ENCODE measurements at places on chromosomes 6 and 20.

- DNase-seq, result no peak
These were observed 3.6 kb upstream of the HSP90AB1 start for GRCh38 chr6:44243345-44243744.

DNA sequence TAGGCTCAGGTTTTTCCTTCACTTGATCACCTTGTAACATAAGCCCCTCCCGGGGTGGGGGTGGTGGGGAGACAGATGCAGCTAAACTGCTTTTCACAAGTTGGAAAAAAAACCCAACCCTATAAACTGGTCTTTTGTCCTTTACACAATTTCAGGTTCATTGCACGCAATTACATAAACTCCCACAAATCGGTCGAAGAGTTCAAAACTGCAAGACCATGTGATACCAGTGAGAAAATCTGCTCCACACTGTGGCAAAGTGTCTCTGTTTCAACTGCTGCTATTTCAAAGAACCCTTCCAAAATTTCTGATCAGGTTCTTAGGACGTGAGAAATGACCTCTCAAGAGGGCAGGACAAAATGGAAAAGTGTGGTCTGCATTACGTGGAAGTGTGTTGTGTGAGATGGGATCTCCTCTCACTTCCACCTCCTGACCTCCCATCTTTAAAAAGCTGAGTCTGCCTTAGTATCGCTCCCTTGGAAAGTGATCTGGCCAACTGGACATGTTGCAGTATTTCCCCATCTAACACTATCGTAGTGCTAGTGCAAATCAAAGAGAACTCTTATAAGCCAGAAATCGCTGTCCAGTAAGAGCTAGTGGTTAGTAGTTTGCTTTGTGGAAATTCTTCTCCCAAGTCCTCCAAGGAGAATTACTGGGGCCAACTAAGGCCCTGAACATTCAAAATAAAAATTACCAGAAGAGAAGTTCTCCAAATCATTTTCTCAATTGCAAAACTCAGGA is 60.1 kb downstream of the PRND start:
- DNase-seq, result no peak

DNA sequence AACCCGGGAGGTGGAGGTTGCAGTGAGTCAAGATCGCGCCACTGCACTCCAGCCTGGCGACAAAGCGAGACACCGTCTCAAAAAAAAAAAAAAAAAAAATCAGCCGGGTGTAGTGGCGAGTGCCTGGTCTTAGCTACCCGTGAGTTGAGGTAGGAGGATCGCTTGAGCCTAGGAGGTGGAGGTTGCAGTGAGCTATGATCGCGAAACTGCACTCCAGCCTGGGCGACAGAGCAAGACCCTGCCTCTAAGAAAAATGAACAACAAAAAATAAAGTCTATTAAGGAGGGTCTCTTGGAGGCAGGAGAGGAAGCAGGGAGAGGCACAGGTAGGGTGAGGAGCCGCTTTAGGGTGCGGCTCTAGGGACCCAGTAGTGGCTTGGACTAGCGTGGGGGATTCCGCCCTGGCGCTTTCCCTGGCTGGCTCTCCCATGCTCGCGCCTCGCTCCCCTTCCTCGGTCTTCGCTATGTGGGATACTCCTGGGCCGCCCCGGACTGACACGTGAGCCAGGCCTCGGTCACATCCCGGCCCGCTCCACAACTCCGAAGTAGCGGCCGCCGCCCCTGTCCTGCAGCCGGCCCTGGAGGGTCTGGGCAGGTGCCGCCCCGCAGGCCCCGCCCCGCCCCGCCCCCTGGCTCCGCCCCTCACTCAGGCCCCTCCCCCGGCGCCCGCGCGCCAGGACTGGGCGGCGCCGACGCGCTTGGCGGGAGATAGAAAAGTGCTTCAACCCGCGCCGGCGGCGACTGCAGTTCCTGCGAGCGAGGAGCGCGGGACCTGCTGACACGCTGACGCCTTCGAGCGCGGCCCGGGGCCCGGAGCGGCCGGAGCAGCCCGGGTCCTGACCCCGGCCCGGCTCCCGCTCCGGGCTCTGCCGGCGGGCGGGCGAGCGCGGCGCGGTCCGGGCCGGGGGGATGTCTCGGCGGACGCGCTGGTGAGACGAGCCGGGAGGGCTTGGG is at the start of gene MYBL2:
MYBL2 (plus strand) TSS at position 739 of the 953 bp plus-strand sequence; CDS start at position 909, 170 bp downstream.
- DNase-seq, result peak; percentile 8

GRCh38 chr6:159033160-159034049 is 11.4 kb downstream of the TAGAP start:
- DNase-seq, result no peak

- DNase-seq, result no peak
These were observed 23.2 kb upstream of the AKIRIN2 start for GRCh38 chr6:87724983-87725811.

DNA sequence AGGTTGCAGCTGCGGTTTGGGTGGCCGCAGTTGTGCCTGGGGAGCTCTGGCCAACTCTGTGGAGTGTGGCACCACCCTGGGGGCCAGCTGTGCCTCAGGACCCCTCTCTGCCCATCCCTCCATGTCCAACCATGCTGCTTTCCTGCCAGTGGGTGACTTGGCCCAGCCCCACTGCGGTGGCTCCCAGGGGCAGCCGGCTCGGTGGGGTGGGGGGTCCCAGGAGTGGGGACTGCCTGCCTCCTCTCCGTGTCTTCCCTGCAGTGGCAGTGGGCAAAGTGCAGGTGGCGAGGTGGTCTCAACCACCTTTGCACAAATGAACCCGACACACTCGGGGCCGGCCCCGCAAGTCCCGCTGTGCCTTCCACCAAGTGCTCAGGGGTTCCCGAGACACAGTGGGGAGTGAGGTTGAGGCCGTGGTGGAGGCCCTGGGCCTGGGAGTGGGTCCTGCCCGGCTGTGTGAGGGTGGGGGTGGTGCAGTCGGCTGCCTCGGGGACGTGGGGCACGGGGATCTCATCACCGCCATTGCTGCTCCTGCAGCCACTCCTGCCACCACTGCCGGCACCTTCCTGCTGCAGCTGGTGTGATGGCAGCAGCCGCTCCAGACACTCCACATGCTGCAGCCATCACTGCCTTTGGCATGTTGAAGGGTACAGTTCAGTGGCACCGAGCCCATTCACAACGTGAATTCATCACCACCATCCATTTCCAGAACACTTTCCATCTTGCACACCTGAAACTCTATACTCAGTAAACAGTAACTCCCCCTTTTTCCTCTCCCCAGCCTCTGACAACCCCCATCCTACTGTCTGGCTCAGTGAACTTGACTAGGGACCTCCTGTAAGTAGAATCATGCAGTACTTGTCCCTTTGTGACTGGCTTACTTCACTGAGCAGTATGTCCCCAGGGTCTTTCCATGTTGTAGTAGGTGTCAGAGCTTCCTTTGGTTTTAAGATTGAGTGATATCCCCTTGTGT is 10.7 kb upstream of the SLCO4A1 start:
- DNase-seq, result no peak

DNA sequence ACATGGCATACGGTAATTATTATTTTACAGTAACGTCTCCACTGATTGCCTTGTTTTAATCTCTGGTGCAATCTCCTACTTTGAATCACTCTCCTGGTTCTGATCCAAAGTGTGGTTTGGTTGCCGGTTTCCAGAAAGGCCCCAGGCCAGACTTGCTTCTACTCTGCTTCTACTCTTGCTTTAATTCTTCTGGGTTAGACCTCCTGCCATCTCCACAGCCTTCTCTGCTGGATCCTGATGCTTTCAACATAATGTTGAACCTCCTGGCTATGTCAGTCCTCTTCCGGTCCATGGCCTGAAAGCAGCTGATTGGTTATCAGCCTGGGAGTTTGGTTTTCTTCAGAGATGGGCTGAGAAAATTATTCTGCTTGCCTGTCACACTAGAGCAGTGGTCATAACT is 266.5 kb upstream of the RIMS1 start:
- no peak for DNase-seq

DNA sequence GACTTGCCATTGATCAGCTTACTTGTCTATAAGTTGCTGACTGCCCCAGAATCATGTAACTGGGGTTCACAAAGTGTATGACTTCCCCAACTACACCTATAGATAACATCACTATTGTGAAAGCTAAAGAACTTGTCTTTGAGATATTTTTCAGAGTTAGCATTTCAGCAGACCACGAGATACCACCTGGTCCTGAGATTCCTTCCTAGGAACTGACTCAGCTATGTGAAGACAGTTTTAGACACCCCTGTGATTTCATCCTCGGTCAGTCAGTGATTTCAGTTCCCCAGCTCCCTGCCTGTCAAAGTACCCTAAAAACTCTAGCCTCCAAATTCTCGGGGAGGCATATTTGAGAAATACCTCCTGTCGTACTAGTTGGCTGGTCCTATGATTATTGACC is 62.4 kb downstream of the TXNDC5 start:
- DNase-seq, result no peak

DNA sequence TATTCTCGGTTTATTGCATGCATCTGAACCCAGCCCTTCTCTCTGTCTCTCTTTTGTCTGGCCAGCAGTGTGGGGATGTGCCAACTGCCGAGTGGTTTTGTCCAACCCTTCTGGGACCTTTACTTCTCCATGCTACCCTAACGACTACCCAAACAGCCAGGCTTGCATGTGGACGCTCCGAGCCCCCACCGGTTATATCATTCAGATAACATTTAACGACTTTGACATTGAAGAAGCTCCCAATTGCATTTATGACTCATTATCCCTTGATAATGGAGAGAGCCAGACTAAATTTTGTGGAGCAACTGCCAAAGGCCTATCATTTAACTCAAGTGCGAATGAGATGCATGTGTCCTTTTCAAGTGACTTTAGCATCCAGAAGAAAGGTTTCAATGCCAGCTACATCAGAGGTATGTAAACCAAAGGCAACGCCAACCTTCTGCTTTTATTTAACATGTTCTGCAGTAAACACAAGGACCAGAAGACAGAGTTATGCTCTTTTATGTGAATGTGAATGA is 65.8 kb downstream of the ADGRG6 start:
- peak; percentile 12 for DNase-seq

DNA sequence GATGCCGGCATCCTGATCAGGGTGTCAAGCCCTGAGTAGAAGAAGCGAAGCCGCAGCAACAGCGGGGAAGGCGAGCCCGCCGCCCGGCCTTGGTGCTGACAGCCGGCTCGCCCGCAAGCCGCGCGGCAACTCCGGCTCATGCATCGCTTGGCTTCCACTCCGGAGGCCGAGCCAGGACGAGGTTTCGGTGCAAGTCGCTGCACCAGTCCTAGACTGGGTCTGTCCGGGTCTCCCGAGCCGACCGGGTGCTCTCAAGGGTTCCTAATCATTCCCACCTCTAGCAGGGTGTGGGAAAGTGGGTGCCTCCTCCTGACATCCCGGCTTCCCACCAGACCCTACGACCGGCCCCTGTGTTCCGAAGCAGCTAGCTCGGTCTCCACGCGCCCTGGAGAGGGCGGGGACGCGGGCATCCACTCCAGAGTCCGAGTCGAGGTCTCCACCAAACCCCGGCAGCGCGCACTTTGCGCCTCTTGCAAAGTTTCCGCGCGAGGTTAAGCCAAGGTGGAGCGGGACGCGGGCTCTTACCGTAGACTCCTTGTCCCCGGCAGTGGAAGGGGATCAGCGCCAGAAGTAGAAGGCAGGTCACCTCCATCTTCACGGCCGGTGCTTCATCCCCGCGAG is 1.4 kb downstream of the MDGA1 start:
- peak; percentile 31 for DNase-seq

- DNase-seq, result no peak
These were observed 229.4 kb downstream of the FNDC1 start for GRCh38 chr6:159398633-159399032.

DNA sequence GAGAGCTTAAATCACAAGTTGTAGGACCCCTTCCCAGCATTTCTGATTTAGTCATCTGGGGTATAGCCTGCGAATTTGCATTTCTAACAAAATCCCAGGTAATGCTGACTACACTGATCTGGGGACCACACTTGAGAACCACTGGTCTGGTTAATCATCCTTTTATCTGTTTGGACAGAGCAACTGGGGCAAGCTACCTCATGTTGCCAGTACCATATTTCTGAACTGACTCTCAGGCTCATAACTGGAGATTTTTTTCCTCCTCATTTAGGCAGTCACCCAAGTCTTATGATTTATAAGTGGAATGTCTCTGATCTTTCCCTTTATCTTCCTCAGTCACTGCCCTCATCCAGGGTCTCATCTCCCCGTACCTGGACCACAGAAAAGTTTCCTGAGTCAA is 12.0 kb upstream of the GTF3C6 start:
- DNase-seq, result no peak

- DNase-seq, result no peak
These were observed 70.4 kb upstream of the SLC2A12 start for GRCh38 chr6:134122775-134123174.

- no peak for DNase-seq
These were observed 99.1 kb upstream of the PRSS16 start for GRCh38 chr6:27148404-27148795.

GRCh38 chr6:41054511-41054910 is 1.5 kb downstream of the APOBEC2 start:
- DNase-seq, result no peak

DNA sequence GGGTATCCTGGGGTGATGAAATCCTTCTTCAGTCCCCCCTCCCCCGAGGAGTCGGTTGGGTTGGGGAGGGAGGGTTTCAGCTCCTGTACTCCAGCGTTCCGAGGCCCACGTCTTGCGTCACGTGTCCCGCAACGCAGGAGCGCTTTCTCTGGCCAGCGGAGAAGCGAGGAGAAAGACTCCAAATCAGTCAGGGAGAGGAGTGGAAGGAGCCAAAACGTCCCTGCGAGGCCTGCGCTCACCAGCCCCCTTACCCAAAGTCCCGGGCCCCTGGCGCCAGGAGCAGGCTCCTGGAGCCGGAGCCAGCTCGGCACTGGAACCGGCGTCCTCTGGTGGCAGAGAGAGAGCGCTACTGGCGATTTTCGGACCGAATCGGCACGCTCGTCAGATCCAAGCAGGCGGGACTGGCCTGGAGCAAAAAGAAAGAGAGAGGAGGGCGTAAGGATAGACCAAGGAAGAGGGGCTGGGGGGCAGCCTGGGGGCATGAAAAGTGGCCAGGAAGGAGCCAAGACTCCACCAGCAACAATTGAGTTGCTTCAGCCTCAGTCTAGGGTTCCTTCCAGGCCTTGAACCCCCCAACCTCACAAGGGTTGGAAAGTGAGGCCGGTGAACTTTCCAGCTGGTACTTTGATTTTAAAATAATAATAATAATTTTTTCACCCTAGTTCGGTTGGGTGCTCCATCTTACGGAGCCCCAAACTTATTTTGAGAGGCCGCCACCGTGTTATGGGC is at the start of gene GNAS:
GNAS (plus strand) TSS at position 174 of the 729 bp plus-strand sequence.
- peak; percentile 69 for DNase-seq

DNA sequence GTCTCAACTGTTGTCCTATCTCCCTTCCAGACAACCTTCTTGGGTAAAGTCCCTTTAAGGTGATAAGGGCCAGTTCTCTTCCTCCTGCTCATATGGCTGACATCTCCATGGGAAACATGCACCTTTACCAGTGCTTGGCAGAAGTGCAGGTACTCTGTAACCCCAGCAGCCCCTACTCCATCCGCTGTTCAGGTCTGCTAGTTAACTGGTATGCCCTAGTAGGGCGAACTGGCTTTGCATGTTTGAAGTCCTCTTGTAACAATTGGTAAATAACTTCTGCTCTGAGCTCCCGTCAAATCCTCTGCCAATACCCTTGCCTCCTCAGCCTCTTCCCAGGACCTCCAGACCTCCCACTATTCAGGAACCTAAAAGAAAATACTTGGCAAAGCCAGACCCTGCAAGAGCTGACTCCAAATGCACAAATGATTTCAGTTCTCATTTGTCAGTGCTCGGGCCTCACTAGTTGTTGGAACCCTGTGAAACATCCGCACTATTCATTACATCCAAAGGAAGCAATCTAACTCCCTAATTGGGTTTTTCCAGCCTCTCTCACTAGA is 703.7 kb downstream of the MAFB start:
- no peak for DNase-seq

- DNase-seq, result no peak
These were observed 58.7 kb downstream of the ZFAND3 start for GRCh38 chr6:37878150-37878710.
